HCT116 (cell line): ENCODE measurements at places on chromosomes 2 and 18. TPM values are rescaled to one million over a fixed set of nuclear protein-coding genes. Genes with fewer than 3 reads are reported as not detected.

GRCh38 chr2:30936977-30937376, 129.7 kb upstream of the CAPN13 start:
- DNase-seq = no peak

The TBC1D8 gene
- 44.0 TPM for total RNA-seq

- no peak for DNase-seq
Observed at GRCh38 chr18:6871566-6871965, 142.1 kb downstream of the ARHGAP28 start.

DNA sequence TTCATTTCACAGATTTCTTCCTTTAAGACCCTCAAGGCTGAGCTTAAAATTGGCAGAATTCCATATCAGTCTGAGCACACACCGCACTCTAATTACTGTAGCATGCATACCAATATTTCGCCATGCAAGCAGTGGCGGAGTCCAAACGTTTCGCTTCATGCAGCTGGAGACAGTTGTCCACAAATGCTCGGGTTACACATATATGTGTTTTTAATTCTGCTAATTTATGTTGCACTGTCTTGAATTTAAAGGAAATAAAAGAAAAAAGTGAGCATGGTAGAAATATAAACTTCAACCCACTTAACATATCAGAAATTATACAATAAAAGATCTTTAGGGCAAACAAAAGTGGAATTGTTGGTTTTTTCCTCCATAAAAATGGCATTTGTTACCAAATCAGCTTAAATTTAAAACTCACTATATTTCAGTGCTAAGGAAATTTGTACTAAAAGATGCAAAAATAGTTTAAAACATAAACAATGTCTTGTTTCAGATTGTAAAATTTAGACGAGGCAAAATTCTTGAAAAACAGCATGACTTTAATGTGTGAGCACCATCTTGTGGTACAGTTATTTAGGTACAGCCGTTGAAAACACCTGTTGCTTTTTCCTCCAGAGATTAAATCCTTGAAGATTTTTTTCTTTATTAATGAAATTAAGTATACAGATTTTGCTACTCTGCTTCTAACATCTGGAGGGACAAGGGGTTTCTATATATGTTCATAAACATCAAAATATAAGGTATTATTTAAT, 24.1 kb upstream of the KANSL1L start:
- peak; percentile 38 for DNase-seq

The ASTL gene
- 0.34 TPM for total RNA-seq

The CCDC85A gene
- total RNA-seq = 0.10 TPM

The GALNT1 gene
- total RNA-seq = 54.7 TPM

DNA sequence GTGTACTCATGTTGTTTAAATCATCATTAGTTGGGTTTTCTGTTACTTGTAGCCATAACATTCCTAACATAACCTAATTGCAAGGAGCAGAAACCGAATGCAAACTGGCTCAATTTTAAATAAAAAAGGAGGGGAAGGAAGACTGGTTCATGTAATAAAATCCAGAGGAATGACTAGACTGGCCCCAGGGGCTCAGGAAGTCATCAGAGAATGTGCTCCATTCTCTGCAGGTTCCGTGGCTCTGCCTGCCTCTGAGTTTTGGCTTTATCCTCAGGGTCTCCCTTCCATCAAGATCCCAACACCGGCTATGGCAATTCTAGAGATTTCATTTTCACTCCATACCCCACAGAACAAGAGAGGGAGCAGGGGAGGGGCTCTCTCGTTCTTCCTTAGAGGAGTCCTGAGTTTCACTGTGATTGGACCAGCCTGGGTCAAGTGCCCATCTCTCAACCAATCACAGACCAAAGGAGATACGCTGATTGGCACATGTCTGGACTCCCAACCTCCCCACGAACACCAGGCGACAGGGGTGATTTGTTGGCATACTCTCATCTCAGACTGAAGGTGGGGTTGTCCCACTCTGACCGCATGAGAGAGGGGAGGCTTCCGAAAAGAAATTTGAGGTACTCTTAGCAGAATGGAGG, 64.8 kb downstream of the NPPC start:
- no peak for DNase-seq

DNA sequence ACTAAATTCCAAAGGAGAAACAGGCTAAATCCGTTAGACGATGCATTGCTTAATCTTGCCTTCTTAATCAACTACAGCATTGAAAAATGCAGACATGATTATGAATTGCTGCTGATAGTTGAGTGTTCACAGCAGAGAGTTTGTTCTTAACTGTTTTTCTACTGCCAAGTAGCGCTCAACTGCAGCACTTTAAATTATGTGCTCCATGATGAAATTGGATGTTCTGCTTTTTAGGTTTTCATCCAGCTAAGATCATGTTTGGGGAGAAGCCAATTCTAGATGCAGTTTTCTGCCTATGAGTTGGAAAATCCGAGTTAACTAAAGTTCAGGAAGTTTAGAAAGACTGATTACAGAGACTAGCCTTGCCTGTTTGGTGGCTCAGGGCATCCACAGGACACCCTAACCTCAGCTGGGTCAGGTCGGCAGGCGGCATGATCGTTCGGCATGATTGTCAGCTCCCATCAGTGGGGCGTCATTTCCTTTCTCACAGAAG, 119.4 kb upstream of the PIEZO2 start:
- DNase-seq = no peak

DNA sequence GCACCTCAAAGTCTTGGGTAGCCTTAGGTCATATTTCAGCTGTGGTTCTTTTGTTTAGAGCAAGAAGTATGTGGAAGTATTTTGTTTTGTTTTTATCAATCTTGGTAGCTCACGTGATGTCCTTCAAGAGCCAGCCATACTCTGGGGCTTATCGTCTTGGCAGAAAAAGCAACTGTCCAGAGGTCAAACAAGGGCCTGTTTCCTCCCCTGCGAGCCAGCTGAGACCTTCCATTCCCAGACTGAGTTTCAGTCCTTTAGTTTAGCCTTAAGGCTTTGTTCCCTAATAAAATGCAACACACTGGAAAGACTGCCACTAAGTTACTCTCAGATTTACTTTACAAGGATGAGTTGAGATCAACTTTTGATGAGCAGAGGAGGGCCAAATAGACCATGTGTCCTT, 63.5 kb downstream of the TXNL1 start:
- no peak for DNase-seq

- DNase-seq = no peak
Observed at GRCh38 chr2:6394276-6394675, 471.4 kb downstream of the CMPK2 start.

The TUBA3E gene
- not detected for total RNA-seq

- DNase-seq = no peak
Observed at GRCh38 chr2:135647836-135648579, 93.6 kb upstream of the UBXN4 start.

The CHRNG gene
- total RNA-seq = not detected

DNA sequence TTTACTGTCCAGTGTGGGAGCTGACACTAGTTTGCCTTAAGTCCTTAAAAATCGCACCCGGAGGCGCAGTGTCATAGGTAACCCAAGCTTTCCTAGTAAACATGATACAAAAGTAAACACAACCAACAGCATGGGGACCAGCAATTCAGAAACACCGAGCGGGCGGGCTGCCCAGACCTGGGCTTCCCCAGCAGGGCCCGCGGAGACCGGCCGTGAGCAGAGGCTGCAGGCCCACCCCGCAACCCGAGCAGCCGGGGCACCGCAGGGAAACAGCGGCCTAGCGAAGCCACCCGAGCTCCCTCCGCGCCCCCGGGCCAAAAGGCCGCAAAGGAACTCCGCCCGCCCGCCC, 296 bp downstream of the TTC21B start:
- peak; percentile 3 for DNase-seq

GRCh38 chr2:46196871-46197462, 100.2 kb upstream of the EPAS1 start:
- no peak for DNase-seq

The AMMECR1L gene
- 19.1 TPM for total RNA-seq

GRCh38 chr2:68135448-68136320, 22.0 kb upstream of the PNO1 start:
- DNase-seq = no peak

The CDH7 gene
- total RNA-seq = not detected

The PLA2R1 gene
- total RNA-seq = 0.34 TPM

DNA sequence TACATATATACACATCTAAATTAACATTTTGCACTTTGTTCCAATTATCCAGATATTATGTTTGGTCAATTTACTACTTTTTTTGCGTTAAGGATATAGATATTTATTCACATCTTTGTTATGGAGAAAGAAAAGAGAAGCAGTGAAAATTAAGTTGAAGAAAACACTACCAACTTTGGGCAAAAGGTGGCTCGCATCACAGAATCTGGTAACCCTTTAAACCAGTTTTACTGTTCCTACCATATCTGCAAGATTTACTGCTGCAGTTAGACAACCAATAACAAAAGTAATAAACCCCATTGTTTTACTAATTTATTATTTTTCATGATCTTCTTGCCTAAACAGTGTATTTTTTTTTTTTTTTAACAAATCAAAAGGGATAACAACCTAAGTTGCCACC, 53.6 kb downstream of the SMAD2 start:
- DNase-seq = no peak

The TXNDC9 gene
- total RNA-seq = 18.3 TPM

The IL36B gene
- not detected for total RNA-seq

The DLX1 gene
- total RNA-seq = 2.0 TPM

GRCh38 chr2:2881499-2881898, 496.1 kb downstream of the EIPR1 start:
- no peak for DNase-seq

DNA sequence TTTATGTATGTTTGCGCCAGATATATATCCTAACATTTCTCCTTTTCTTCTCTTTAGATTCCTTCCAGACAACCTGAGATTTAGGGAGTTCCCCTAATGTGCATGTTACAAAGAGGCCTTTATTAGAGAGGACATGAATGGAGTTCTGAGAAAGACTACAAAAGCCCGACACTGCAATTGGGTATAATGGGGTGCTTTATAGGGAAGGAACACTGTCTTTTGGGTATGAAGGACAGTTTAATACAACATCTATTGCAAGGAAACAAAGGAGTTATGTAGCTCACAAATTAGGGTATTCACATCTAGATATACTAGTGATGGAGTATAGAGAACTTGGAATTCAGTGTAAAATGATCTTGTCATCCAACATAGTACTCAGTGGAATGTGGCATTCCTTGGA, 383.8 kb downstream of the FIGN start:
- no peak for DNase-seq

- no peak for DNase-seq
Observed at GRCh38 chr18:79260023-79260422, 135.7 kb upstream of the NFATC1 start.

The SERPINB10 gene
- total RNA-seq = not detected

DNA sequence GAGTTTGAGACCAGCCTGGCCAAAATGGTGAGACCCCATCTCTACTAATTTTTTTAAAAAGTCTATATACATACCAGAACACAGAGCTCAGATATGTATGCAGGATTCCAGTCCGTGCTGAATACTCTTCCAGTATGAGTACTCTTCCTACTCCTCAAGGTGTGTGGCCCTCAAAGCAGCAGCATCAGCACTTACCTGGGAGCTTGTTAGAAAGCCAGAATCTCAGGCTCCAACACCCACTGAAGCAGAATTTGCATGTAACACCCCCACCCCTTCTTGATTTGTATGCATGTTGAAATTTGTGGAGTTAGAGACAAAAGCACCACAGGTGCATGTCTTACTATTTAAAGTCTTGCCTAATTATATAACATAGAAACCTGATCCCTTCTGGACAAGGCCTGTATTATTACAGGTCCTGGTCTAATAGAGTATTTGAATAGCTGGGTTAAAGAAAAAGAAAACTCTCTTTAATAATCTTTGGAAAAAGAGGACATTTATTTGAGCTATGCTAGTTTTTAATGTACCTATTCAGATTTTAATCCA, 50.3 kb upstream of the NFE2L2 start:
- DNase-seq = no peak

DNA sequence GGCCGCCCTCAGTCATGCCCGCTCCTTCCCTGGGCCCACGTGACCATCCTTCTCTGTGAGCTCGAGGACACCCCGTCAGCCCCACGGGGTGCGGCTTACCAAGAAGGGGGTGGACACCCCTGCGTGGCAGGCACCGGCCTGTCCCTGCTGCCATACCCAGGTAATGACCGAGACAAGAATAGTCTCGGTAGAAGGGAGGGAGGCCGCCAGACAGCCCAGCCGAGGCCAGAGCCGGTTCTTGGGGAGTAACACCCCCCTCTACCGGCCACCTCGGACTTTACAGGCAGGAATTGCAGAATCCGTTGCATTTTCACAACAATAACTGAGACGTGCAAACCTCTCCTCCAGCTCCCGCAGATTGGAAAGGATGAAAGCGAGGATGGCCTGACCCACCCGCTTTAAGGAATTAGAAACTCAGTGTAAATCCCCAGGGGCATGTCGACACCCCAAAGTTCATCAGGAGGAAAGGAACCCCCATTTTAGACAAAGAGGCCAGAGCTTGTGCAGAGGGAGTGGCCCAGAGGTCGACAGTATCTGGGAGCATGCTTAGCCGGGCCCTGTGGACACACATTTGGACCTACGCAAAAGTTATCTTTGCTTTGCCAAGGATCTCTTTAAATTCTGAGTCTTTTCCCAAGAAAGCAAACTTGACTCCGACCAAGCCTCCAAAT, 60.1 kb upstream of the GLI2 start:
- peak; percentile 53 for DNase-seq

- peak; percentile 59 for DNase-seq
Observed at GRCh38 chr2:55718165-55719008, 24.7 kb upstream of the PNPT1 start.
